Stomach (tissue), 19 donors: ENCODE measurements at places on chromosomes 13 and 19. TPM values are rescaled to one million over a fixed set of nuclear protein-coding genes. Genes with fewer than 3 reads are reported as not detected.

DNA sequence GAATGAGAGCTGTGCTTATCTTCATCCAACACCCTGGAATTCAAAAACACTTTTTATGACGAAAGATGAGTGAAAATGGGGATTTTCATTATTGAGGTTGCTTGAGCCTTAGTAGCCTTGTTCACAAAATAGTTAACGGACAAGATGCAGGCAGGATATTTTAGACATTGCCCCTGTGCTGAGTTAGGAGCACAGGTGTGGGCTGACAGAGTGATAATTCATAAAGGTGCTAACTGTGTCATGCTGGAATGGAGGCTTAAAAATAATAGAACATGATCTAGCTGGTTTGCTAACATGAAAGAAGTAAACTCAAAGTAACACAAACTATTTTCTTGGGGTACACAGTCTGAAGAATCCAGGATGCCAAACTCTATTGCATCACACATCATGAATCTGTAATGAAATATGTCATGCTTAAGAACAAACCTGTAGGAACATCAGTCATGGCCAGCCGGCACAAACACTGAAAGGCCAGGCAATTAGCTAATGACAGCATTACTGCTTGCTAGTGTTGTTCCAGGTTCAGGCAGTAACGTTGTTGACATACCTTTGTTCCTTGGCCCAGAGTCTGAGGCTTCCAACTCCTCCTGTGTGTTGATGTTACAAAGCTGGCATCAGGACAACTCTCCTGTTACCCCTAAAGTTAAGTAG lies 55.3 kb downstream of the FRY start:
- DNase-seq = no peak

GRCh38 chr19:48393559-48394330 lies at the start of gene GRIN2D:
Gene GRIN2D, plus strand, starts transcription at chr19:48393668. Its CDS starts 4,725 bp downstream, at chr19:48398393.
- DNase-seq = no peak

GRCh38 chr19:3866910-3867638 lies 1.8 kb downstream of the ZFR2 start:
- DNase-seq = no peak

ELSPBP1 gene
- total RNA-seq = not detected

EFNB2 gene
- total RNA-seq = 48.7 TPM

DNA sequence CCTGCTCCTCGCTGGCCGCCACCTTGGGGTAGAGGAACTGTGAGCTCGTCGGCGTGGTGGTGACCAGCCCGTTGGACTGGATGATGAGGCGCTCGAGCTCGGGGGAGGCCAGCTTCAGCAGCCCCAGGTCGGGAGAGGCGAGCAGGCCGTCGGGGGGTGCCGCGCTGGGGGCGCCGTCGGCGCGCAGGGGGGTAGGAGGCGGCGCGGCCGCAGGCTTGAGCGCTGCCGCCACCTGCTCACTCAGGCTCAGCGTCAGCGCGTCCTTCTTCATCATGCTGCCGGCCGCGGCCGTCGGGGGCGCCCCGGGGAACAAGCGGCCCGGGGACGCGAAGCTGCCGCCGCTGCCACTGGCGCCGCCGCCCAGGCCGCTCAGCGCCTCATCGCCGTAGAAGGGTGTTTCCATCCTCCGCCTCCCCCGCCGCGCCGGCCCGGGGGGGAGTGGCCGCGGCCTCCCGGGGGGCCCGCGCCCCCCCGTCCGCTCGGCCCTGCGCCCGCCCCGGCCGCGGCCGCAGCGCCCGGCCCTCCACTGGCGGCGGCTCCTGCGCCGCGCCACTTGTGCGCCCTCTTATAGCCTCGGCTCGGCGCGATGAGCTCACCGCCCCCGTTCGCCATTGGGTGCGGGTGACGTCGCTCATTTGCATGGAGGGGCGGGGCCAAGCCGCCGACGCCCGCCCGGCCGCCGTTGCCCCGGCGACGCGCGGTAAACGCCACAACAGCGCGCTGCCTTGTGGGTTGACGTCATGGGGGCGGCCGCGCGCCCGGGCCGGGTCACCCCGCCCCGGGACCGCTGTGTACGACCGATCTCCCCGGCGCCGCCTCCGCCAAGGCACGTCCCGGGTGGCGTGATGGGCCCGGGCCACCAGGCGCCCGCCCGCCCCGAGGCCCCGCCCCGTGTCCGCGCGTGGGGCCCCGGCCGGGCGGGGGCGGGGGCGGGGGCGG lies at the start of gene JUND:
Gene JUND (minus strand): TSS at position 541 of the 939 bp plus-strand sequence. CDS start 138 bp downstream, at position 403.
- peak; percentile 99 for DNase-seq

GRCh38 chr13:75399168-75399878 lies 82.6 kb downstream of the TBC1D4 start:
- DNase-seq = no peak

WASF3 gene
- 9.4 TPM for total RNA-seq

ARL11 gene
- total RNA-seq = not detected
